ENCODE measurements at places on chromosomes 1 and 21. TPM values are rescaled to one million over a fixed set of nuclear protein-coding genes. Genes with fewer than 3 reads are reported as not detected.

DNA sequence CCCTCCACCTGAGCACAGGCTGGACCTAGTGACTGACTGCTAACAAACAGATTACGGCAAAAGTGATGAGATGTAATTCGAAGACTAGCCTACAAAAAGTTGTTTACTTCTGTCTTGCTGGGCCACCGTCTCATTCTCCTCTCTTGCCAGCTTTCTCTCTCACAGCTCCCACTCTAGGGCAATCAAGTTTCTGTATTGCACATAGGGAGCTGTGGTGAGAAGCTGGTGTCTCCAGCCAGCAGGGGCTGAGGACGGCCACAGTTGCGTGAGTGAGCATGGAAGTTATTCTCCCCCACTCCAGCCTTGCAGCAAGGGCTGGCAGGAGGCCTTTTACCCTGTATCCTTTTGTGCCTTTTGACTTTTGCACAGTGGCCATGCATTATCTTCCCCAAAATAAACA lies 8.6 kb upstream of the COL6A2 start:
- no peak for DNase-seq

DNA sequence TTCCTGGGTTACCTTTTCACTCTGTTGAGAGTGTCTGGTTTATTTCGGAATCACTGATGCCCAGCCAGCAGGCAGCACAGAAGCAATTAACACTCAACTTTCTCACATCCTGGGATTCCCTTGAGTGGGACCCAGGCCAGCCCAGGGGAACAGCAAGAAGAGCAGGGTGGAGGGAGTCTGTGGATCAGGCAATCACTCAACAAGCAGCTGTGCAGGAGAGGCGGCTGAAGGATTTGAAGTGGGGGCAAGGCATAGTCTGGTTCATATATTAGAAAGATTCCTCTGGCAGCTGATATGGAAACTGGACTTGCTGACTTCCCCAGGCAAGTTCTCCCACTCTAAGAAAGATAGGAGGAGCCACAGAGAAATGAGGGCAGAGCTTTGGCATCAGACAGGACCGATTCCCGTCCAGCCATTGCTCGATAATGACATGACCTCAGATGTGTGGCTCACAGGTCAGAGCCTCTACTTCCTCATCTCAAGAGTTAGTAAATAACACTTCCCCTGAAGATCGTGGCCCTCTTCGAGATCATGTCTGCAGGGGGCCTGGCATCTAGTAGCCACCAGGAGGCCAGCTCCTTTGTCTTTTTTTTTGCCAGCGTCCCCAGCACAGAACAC lies 12.4 kb downstream of the EPHA8 start:
- DNase-seq: no peak

FLVCR1 gene
- 3.0 TPM for total RNA-seq

CLDN19 gene
- total RNA-seq: not detected

MAB21L3 gene
- not detected for total RNA-seq

GRCh38 chr1:3377604-3378279 lies 76.7 kb upstream of the ARHGEF16 start:
- DNase-seq: no peak

DNA sequence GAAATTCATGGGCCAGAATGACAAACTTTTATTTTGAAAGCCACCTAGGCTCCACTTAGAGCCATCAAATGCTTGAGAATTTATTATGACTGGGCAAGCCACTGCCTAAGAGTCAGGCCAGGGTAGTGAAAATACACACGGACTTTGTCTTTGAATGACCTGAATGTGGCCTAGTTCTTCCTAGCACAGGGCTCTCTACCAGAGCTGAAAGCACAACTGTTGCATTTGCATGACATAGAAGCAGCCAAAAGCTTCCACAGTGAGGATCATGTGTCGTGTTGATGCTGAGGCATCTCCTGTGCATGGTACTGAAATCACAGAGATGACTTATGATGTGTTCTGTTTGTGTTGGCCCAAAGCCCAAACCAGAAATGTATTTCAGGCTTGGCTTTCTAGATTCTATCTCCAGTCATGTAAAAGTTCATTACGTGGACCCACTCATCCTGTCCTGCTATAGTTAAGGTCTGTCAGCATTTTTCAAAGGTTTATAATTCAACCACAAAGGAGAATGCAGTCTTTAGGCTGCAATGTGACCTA lies 164.0 kb upstream of the UBE2U start:
- peak; percentile 37 for DNase-seq

GRCh38 chr1:30688920-30689794 lies 34.2 kb downstream of the MATN1 start:
- no peak for DNase-seq

DNA sequence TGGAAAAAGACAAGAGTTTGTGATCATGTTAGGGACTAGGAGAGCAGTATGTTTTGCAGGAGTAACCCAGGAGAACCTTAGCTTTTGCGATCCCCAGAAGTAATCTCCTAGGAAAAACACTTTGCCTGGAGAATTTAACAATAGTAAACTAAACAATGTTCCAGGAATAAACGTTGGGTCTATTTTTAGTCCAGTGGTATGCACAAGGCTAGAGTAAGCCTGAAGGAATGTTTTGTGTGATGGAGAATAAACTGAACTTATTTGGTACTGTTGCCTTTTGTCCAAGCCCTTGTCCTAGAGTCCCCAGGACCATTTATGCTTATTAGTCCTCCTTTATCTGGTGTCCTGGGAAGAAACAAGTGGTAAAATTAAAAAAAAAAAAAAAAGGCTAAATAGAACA lies 28.7 kb upstream of the RGS5 start:
- no peak for DNase-seq

DNA sequence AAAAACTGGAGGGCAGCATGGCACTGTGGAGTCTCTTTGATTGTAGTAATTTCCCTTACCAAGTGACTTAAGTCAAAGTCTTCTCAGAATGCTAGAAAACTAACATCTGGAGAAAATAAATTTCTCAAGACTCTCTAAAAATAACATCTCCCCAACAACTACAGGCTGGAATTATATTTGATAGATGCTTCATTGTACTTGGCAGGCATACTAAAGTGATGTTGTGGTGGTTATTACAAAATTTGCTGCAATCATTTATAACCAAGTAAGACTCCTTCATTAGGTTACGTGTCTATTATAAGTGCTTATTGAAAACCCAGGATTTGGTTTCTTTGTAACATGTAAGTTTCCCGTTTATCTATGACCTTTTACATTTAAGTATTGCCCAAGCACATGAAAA lies 132.9 kb upstream of the NRIP1 start:
- DNase-seq: no peak

DNA sequence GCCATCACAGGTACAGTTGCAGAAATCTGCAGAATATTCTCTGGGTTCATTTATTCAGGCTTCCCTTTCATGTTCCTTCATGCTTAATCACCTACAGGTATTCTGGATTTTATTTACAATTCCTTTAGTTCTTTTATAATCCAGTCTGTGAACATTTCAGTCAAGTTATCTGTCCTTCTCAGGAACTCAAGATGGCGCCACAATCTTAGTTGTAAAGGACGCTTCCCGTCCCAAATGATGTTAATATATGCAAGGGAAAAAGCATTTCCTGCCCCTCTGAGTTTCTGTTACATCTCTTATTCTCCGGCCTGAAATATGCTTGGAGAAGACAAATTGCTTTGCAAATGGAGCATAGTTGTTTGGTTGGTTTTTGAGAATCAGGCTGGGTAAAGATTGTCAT lies 19.3 kb downstream of the F3 start:
- no peak for DNase-seq

DNA sequence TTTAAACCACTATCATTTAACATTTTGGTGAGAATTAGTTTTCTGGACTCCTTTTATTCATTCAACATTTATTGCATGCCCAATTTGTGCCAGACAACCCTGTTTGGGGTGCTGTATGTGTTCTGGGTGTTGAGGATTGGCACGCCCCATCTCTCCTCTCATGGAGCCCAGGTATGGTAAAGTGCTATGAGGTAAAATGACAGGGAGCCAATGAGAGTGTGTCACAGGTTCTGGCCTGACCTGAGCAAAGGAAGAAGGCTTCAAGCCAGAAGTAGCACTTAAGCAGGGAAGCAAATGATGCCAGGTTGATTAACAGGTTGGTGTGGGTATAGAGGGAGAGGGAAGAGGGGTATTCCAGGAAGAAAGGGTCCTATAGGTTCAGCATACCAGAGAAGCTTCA lies 21.1 kb upstream of the SLC22A15 start:
- DNase-seq: no peak

KRTAP19-2 gene
- not detected for total RNA-seq

- peak; percentile 80 for DNase-seq
These were observed 19.9 kb upstream of the IFNGR2 start for GRCh38 chr21:33383056-33383888.

CALML6 gene
- 0.17 TPM for total RNA-seq

DNA sequence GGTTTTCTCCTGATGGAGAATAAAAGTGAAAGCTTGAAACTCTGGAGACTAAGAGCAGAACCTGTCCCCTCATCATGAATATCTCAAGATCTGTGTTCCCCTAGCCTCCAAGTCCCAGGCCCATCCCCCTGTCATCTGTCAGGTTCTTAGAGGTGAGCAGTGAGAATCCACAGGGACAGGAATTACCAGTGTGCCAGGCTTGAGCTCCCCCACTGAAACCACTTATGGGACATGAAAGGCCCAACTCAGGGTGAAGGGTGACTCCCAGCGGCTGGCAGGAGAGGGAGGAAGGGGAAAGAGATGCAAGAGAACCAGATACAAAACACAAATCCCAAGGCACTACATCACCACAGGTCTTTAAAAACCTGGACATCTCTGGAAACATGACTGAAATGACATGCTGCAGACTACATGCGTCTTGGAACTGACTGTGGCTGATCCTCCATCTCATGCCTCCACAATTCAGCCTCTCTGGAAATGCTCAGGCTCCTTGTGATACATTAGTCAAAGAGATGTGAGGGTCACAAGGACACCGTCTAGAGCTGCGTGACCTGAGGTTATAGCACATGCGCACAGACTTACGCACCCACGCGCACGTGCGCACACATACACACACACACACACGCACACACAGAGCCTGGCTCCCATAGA lies 6.8 kb upstream of the LY9 start:
- no peak for DNase-seq

DNA sequence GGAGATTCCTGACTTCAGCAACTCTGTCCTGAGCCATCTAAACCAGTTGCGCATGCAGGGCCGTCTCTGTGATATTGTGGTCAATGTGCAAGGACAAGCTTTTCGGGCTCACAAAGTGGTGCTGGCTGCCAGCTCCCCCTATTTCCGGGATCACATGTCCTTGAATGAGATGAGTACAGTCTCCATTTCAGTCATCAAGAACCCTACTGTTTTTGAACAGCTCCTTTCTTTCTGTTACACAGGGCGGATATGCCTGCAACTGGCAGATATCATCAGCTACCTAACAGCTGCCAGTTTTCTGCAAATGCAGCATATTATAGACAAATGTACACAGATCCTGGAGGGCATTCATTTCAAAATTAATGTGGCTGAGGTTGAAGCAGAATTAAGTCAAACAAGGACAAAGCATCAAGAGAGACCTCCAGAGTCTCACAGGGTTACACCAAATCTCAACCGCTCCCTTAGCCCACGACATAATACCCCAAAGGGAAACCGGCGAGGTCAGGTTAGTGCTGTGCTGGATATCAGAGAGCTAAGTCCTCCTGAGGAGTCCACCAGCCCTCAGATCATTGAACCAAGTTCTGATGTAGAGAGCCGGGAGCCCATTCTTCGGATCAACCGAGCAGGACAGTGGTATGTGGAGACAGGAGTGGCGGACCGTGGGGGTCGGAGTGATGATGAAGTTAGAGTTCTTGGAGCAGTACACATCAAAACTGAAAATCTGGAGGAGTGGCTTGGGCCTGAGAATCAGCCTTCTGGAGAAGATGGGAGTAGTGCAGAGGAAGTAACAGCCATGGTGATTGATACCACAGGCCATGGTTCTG lies 2.3 kb downstream of the ZBTB37 start:
- DNase-seq: no peak

- DNase-seq: no peak
These were observed 13.3 kb downstream of the LIX1L start for GRCh38 chr1:145944532-145944931.

DNA sequence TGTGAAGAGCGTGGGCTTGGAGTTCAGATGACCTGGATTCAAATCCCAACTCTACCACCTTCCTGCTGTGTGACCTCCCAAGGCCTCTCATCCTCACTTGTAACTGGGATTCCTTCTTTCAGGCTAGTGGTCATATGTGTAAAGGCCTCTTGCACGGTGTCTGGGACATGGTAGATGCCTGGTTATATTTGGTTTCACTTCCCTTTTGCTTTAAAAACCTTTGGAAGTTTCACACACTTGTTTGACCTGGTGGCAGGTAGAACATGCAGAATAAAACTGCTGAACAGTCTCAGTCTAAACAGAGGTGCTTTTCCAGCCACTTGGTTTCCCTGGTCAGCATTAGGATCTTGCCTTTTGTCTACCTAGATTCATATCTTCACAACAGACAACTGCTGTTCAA lies 37.0 kb upstream of the RCAN3 start:
- DNase-seq: no peak

GRCh38 chr1:200907611-200908097 lies 13.0 kb downstream of the INAVA start:
- no peak for DNase-seq

DYNLT4 gene
- total RNA-seq: 0.61 TPM

WDR26 gene
- total RNA-seq: 72.5 TPM

FAM72C gene
- total RNA-seq: not detected

DNA sequence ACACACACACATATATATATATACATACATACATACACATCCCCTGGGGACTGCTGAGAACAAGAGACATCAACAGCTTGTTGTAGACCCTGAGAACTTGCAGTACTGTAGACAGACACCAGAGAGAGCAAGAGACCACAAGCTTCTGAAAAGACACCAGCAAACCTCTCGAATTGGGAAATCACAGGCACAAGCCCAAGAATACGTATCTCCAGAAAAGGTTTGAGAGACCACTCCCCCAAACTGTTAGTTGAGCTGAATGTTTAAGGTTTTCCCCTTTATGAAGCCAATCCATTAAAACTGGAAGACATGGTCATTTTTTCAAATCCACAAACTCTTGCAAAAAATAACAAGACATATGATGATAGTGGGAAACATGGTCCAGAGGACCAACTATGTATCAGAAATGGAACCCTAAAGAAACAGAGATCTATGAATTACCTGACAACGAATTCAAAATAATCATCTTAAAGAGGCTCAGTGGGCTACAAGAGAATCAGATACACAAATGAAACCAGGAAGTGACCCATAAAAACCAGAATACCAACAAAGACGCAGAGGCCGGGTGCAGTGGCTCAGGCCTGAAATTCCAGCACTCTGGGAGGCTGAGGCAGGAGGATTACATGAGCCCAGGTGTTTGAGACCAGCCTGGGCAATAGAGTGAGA lies 45.1 kb downstream of the SLC2A1 start:
- no peak for DNase-seq

NR1I3 gene
- total RNA-seq: not detected

- peak; percentile 29 for DNase-seq
These were observed 79.5 kb downstream of the BEND5 start for GRCh38 chr1:48697066-48697707.

CFAP57 gene
- total RNA-seq: not detected

DNA sequence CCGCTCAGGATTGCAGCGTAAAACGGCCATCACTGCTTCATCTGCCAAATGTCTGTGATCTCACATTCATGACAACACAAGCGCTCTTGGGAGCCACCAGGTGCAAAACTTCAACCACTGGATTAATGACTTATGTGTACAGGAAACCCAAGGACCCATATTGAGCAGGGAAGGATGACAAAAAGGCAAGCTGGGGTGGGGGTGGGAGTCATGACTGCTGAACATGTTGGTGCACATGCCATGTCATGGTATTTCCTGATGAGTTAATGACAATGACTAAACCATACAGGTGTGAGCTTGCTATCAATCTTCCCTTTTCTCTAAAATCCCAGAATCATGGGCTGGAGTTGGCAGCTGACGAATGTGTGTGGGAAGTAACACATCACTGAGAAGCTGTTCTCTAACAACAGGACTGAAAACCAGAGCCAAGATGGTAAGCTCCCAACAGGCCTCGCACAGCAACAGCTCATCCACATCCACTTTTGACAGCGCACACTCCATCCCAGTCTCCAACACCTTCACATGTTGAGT lies 3.1 kb upstream of the SH2D5 start:
- no peak for DNase-seq
